Activated T-helper 1 cell treated with anti-CD3 and anti-CD28 coated beads, Interleukin-12 subunit alpha, Interleukin-12 subunit beta, Interleukin-2, Interleukin-4 antibody, amounts not matched to agents 30 ng/mL and 10 ng/mL and 1 ng/mL, durations not matched to agents 14 hours and 24 hours and 36 hours (primary cell): ENCODE measurements at places on chromosomes 12 and 14. TPM values are rescaled to one million over a fixed set of nuclear protein-coding genes. Genes with fewer than 3 reads are reported as not detected.

DNA sequence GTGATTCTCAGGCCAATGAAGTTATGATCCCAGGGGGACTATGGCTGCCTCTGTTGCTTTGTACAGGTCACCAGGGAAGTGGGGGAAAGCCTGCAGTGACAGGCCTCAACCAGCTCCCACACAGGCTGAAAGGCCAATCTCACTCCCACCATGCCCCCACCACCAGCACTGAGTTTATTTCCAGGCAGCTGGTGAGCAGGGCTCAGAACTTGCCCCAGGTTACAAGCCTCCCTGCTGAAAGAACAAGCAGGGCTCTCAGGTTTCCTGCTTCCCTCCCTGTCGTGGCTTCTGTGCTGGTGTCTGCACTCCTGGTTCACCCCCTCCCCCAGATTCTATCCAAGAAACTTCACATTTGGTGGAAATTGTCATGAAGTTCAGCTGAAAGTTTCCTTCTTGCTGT lies 260.3 kb downstream of the CCDC59 start:
- H3K36me3 ChIP-seq: no peaks in the 10 kb centered on the region
- no peak overlapping the region for H3K4me3 ChIP-seq
- no peaks in the 10 kb centered on the region for H3K27me3 ChIP-seq
- H3K4me1 ChIP-seq: no peaks in the 10 kb centered on the region

DNA sequence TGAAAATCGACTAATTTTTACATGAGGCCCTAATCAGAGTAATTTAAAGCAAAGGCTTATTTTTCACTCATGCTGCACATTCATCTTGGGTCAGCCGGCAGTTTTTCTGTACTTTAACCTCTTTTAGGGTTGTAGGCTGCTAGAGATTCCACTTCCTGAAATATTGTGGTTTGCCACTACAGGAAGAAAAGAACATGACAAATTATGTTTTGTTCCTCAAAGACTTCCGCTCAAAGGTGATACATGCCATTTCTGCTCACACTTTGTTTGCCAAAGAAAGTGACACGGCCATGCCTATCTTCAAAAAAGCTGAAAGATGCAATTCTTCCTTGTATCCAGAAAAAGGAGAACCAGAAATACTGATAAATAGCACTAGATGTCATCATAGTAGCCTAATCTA lies 183.4 kb upstream of the PPFIA2 start:
- peak overlapping the region; percentile 32 for H3K4me3 ChIP-seq
- H3K27me3 ChIP-seq: no peaks in the 10 kb centered on the region
- peak; percentile 1 for DNase-seq
- peaks cover 25% of the 10 kb centered on the region for H3K4me1 ChIP-seq

TBX5 gene
- not detected in 2 replicates for total RNA-seq

- H3K36me3 ChIP-seq: no peaks in the 10 kb centered on the region
- no peak overlapping the region for H3K4me3 ChIP-seq
- DNase-seq: no peak
Observed at GRCh38 chr14:53520078-53520928, 367.2 kb upstream of the DDHD1 start.

DNA sequence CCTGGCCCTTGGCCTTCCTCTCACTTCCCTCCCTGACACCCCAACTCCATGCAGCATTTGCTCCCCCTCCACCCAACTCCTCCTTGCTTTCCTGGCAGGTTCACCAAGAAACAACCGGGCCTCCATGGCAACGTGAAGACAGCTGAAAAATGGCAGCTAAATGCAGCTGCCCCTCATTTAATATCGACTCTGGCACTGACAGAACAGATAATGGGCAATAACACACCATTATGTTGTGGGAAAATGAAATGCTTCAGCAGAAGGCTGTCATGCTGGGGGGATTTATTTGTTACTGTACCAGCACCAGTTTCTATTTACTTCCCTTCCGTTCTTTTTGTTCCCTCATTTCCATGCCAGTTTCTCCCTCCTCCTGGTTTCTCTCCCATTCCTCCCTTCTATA lies 440.8 kb downstream of the NRXN3 start:
- H3K27me3 ChIP-seq: peaks cover 2% of the 10 kb centered on the region
- H3K4me3 ChIP-seq: no peak overlapping the region
- no peaks in the 10 kb centered on the region for H3K36me3 ChIP-seq
- H3K27ac ChIP-seq: no peak overlapping the region

GRCh38 chr14:53152184-53152886 lies 788 bp downstream of the DDHD1 start:
- peak overlapping the region; percentile 100 for H3K4me3 ChIP-seq
- DNase-seq: peak; percentile 72
- peaks cover 2% of the 10 kb centered on the region for H3K27me3 ChIP-seq
- H3K4me1 ChIP-seq: peaks cover 61% of the 10 kb centered on the region

GRCh38 chr12:5996459-5996858 lies 51.4 kb upstream of the ANO2 start:
- no peaks in the 10 kb centered on the region for H3K36me3 ChIP-seq
- H3K4me3 ChIP-seq: no peak overlapping the region
- no peaks in the 10 kb centered on the region for H3K4me1 ChIP-seq
- H3K27ac ChIP-seq: no peak overlapping the region

GRCh38 chr12:263574-263973 lies 938 bp upstream of the SLC6A13 start:
- no peak overlapping the region for H3K27ac ChIP-seq
- DNase-seq: no peak
- peaks cover 12% of the 10 kb centered on the region for H3K27me3 ChIP-seq
- no peaks in the 10 kb centered on the region for H3K36me3 ChIP-seq
- H3K4me1 ChIP-seq: no peaks in the 10 kb centered on the region

- no peak overlapping the region for H3K4me3 ChIP-seq
- no peak overlapping the region for H3K27ac ChIP-seq
- H3K36me3 ChIP-seq: no peaks in the 10 kb centered on the region
Observed at GRCh38 chr14:33432407-33433023, 493.8 kb downstream of the NPAS3 start.

DNA sequence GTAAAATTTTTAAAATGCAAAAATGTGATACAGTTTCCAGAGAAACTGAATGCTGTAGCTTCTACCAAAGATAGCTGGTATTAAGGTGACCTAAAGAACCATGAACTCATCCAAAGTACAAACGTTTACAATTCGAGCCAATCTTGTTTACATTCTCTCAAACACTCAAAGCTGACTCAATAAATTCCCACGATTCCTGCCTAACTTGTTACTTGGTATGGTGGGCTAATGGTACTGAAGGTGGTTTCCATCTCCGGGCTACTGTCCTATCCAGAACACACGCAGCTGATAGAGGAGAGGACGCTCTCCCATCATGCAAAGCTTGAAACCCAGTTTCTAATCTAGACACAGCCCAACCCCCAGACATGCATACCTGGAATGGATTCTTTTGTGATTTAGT lies 31.5 kb downstream of the RAD9B start:
- H3K4me1 ChIP-seq: peaks cover 33% of the 10 kb centered on the region
- no peak overlapping the region for H3K4me3 ChIP-seq
- H3K36me3 ChIP-seq: peaks cover 51% of the 10 kb centered on the region
- no peak overlapping the region for H3K27ac ChIP-seq
- H3K27me3 ChIP-seq: no peaks in the 10 kb centered on the region

DNA sequence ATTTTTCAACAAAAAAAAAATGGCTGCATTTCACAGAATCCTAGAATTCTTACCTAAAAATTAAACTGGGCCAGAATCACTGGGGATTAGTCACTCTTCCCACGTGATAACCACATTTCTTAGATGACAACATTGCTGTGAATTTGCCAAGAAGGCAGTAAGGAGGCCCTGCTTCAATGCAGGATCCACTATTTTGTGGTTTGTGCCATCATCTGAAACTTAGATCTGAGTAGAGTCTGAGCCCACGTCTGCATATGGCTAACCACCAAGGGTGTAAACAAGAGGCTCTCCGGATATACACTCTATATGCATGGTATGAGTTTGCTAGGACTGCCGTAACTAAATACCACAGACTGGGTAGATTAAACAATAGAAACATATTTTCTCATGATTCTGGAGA lies 24.4 kb upstream of the TBX5 start:
- no peaks in the 10 kb centered on the region for H3K36me3 ChIP-seq
- DNase-seq: no peak
- H3K4me1 ChIP-seq: no peaks in the 10 kb centered on the region
- H3K4me3 ChIP-seq: no peak overlapping the region
- H3K27me3 ChIP-seq: peaks cover 8% of the 10 kb centered on the region
- no peak overlapping the region for H3K27ac ChIP-seq

CAPS2 gene
- 1.1 and 1.2 TPM in 2 replicates for total RNA-seq

PITPNM2 gene
- 22.3 and 25.5 TPM in 2 replicates for total RNA-seq

FAM222A gene
- 2.4 TPM in 2 replicates for total RNA-seq

GRCh38 chr12:7907009-7907408 lies 29.0 kb downstream of the SLC2A3 start:
- H3K27ac ChIP-seq: no peak overlapping the region
- peaks cover 11% of the 10 kb centered on the region for H3K27me3 ChIP-seq
- H3K4me3 ChIP-seq: no peak overlapping the region

DNA sequence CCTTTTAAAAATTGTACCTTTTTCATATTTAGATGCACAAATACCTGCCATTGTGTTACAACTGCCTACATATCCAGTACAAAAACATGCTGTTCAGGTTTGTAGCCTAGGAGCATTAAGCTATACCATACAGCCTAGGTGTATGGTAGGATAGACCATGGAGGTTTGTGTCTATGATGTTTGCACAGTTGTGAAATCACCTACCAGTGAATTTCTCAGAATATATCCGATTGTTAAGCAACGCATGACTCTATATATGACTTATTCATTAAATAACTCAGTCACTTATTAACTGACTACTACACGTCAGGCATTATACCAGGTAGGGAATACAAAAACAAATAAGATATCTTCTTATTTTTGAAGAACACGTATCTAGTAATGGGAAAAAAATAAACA lies 26.2 kb upstream of the ETNK1 start:
- H3K36me3 ChIP-seq: no peaks in the 10 kb centered on the region
- H3K4me3 ChIP-seq: no peak overlapping the region
- H3K4me1 ChIP-seq: peaks cover 5% of the 10 kb centered on the region
- no peak for DNase-seq
- H3K27ac ChIP-seq: no peak overlapping the region

- peaks cover 13% of the 10 kb centered on the region for H3K36me3 ChIP-seq
- peaks cover 3% of the 10 kb centered on the region for H3K27me3 ChIP-seq
- DNase-seq: no peak
- H3K4me3 ChIP-seq: no peak overlapping the region
- H3K27ac ChIP-seq: no peak overlapping the region
Observed at GRCh38 chr14:34098985-34099349, 148.1 kb upstream of the EGLN3 start.

DNA sequence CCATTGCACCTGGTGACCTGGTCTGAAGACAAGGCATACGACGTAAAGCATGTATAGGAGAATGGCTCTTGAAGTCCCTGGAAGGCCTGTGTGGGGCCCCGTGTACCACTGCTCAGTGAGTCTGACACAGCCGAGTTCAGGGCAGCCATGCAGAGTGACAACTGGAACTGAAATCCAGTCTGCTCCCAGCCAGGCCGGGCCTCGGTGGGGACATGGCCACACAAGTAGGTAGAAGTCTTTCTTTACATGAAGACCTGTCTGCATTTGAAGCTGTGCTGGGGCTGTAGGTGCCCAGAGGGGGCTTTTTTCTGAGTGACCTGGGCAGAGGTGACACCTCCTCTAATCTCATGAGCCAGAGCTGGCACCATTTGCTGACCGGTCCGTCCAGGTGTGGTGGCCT lies 35.7 kb downstream of the ADGRD1 start:
- H3K36me3 ChIP-seq: no peaks in the 10 kb centered on the region
- H3K27ac ChIP-seq: no peak overlapping the region
- no peak overlapping the region for H3K4me3 ChIP-seq
- peaks cover 2% of the 10 kb centered on the region for H3K27me3 ChIP-seq

PTPRB gene
- total RNA-seq: not detected in 2 replicates

SIRT4 gene
- total RNA-seq: 1.0 and 1.7 TPM in 2 replicates

DNA sequence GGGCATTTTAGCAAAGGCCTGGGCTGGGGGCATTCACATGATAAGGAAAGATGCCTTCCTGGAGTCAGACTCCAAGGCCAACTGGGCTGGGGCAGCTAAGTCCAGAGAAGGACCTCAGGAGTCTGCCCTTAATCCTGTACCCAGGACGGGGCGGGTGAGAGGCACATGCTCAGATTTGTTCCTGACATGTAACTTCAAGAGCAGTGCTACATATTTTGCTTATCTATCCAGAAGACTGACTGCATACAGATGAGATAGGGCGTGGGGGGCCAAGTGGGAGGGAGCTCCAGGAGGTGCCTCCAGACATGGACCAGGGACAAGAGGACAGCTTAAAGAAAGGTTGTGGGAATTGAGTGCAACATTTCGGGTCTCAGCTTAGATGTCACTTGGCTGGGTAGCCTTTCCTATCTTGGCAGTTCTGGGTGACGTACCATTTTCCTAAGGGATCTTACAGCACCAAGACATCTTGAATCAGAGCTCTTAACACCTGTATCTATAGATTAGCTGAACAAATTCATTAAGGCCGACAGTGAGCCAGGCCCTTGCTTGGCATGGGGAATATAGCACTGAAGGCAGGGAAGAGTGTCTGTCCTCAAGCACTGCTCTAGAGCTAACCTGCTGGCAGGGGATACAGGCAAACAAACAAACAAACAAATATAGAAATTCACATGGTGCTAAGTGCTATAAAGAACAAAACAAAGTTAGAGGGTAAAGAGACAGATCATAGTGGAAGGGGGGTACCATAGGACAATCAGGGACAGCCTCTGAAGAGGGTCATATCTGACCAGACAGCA lies 61.2 kb downstream of the PTPN21 start:
- H3K36me3 ChIP-seq: no peaks in the 10 kb centered on the region
- no peak overlapping the region for H3K4me3 ChIP-seq
- H3K4me1 ChIP-seq: peaks cover 4% of the 10 kb centered on the region
- H3K27ac ChIP-seq: no peak overlapping the region
- no peak for DNase-seq

SYNDIG1L gene
- not detected in 2 replicates for total RNA-seq

GRCh38 chr12:99119449-99119848 lies 474.4 kb downstream of the APAF1 start:
- H3K36me3 ChIP-seq: no peaks in the 10 kb centered on the region
- no peaks in the 10 kb centered on the region for H3K27me3 ChIP-seq
- H3K4me3 ChIP-seq: no peak overlapping the region
- no peak overlapping the region for H3K27ac ChIP-seq

DNA sequence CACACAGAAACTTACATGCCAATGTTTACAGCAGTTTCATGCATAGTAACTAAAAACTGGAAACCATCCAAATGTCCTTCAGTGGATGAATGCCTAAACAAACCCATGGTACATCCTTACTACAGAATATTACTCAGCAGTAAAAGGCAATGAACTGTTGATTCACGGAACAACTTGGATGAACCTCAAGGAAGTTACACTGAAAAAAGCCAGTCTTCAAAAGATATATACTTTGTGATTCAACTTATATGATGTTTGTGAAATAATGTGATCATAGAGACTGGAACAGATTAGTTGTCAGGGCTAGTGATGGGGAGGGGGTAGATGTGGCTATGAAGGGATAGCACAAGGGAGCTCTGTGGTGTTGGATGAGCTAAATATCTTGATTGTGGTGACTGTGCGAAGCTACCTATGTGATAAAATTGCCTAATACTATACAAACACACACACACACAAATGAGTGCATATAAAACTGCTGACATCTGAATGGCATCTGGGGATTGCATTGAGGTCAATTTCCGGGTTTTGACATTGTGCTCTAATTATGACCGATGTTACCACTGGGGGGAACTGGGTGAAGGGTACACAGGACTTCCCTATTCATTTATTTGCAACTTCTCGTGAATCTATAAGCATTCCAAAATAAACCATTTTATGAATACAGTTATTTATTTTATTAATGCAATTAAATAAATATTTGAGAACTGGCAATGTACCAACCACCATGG lies 94.3 kb downstream of the RIN3 start:
- no peak for DNase-seq
- H3K4me3 ChIP-seq: no peak overlapping the region
- no peak overlapping the region for H3K27ac ChIP-seq
